ENCODE measurements at places on chromosomes 12 and 14.

DNA sequence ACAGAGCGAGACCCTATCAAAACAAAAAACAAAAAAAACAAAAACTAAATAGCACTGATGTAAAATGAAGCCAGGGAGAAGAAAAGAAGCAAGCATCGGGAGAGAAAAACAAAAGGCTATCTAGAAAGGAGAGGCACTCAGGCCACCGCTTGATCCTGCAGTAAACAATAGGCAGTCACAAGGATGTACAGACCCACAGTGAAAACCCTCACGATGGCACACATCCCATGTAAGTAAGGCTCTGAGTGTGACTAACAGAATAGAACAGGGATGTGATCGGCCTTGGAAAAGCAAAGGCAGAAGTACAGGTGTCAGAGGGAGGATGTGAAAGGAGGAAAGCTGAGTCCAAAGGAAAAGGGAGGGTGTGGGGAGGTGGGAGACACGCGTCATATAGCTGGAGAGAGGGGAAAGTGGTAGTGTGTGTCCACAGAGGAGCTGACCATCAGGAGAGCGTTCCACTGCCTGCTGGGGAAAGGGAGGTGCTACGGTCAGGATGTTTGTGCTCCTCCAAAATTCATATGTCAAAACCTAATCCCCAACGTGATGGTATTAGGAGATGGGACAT, 31.5 kb downstream of the CAMKK2 start:
- DNase-seq = no peak

GRCh38 chr14:22752422-22752821, 14.1 kb upstream of the OXA1L start:
- no peak for DNase-seq

DNA sequence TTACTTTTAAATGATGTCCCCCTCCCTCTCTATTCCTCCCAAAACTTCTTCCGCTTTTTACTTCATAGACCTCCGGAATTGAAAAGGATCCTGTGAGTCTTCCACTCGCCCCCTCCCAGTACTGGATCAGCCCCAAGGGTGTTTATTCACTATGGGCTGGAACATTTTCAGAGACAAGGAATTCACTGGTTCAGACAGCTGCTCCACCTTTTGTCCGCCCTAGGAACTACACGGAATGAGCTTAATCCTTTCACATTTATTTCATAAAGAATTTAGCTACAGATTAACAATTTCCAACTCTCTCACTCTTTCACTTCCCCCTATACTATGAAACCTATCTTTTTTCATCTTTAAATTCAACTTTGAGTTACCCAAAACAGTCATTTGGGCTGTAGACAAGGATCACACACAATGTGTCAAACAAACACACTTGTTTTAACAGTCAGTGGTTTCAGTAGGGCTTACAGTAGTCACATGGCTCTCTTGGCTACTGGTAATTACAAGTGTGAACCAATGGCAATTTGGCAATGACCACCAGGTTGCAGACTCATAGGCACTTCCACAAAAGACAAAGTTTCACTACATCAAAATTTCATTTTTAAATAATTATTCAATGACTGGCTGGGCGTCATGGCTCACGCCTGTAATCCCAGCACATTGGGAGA, 20.6 kb downstream of the CNIH1 start:
- DNase-seq = peak; percentile 32

GRCh38 chr12:90234472-90234871, 525.8 kb upstream of the ATP2B1 start:
- no peak for DNase-seq

- peak; percentile 73 for DNase-seq
These were observed 24.9 kb downstream of the SLC6A12 start for GRCh38 chr12:188910-189621.

DNA sequence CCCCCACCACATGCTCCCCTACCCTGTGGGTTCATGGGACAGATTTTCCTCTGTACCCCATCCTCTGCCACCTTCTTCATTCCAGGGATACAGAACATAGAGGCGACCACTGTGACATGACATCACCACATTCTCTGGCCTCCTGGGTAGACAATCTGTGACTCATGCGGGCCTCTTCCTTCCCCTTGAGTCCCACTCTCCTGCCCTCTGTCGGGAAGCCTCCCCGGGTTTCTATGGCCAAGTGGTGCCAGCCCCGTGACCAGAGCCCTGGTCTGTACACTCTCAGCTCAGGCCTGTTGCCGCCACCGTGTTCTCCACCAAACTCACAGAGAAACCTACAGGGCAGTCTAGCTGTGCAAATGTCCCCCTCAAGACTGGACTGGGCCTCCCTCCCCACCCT, 8.0 kb downstream of the CLMN start:
- DNase-seq = no peak

DNA sequence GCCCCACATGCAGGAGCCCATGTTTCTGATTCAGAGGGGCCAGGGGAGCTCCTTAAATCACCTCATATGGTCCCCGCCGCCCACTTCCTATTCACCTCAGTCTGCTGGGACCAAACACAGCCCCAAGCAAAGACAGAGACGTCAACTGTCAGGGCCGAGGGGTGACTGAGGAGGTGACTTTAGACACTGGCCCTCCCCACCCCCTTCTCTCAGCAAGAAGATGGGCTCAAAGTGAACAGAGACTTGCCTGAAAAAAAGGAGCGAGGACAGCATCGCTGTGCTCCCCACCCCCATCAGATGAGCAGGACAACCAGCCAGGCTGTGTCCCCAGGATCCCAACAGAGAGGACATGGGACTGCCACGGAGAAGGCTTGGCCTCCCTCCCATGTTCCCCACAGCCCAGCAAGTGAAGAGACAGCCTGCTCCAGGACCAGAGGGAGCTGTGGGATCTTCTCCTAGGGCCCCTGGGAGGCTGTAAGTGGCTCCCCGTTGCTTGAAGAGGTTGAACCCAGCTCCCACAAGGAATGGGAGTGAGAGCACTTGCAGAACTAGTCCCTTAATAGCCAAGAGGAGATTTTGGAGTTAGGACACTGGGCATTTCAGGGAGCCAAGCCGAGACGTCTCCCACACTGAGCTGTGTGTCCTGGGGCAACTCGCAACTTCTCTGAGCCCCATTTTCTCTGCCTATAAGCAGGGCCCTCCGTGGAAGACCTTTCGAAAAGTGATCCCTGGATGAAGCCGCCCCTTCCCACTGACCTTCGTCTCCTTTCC, 1.3 kb upstream of the KRT79 start:
- no peak for DNase-seq

DNA sequence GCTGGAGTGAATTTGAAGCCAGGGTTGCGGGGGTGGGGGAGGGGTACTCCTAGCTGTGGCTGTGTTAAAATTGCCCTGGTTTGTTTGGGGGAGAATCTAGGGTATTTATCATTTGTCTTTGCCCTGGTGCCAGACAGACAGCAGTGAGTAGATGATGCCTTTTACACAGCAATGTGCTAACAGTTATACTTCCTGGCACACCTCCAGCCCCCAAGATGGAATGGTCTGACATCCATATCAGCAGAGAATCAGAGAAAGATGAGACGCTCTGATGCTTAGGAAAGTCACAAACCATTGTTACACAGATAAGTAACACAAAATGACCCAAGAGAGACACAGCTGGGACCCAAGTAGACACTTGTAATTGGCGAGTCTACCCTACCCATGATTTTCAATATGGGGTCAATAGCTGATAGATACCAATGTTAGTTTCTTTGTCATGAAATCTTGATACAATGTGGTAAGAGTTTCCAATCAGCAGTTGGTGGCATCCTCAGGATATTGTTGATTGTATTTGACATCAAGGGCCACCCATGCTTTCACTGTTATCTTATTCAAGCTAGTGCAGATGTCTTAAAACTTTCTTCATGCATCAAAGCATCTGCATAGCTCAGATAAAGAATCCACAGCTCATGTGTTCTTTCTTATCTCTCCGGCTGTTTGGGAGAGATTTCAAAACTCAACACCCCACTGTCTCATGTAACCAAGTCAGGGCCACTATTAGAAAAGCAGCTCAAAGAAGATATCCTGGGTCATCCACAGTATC, 2.6 kb upstream of the PRKAB1 start:
- DNase-seq = no peak

DNA sequence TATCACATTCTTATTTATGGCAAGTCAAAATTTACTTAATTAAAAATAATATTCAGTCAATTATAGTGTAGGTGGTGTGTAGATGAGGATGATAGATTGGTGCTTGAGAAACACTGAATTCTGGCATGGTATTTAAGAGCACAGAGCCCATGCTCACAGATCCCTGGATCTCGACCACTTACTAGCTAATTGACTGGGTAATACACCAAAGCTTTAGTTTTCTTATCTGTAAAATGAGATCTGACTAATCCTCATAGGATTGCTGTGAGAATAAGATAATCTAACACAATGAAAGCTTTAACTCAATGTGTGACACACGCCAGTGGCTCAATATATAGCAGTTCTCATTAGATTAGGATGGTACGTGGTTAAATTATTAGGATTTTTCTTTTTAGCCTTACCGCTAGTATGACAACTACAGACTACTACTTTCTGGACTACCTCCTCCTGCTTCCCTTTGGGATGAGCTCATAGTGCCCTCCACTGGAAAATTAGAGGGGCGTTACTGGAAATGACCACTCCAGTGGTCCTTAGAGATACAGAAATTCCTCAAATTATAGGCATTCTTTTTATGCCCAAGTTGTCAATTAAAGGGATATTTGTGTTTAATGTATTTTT, 482.8 kb upstream of the TBX3 start:
- no peak for DNase-seq

DNA sequence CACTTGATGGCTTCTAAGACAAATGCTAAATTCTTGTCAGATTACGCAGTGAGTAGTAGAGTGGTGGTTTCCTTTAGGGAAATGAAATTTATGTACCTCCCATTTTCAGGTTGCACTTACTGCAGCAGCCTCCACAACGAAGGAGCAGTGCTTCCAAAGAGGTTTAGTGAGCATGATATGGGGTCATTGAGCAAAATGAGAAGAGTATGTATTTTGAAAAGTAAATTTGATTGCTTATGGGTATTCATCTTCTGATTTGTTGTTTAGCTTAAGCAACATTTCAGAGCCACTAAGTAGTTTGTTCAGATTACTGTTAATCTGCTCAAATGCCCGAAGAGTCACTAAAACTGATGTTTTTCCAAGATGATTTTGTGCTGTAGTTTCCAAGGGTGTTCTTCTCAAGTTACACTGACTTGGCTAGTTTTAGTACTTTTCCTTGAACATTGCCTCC, 493.6 kb downstream of the PCNX1 start:
- DNase-seq = peak; percentile 33

- DNase-seq = no peak
These were observed 87.8 kb downstream of the BBS10 start for GRCh38 chr12:76260390-76260748.

GRCh38 chr14:59126714-59127436, 61.6 kb upstream of the DAAM1 start:
- DNase-seq = peak; percentile 79

- no peak for DNase-seq
These were observed 1961.8 kb upstream of the FLRT2 start for GRCh38 chr14:83568141-83568540.
